ENCODE measurements at places on chromosomes 16 and 17.
A peak's percentile ranks its signal among the peaks of the same experiment; 100 is the strongest.

GRCh38 chr17:77768248-77768852 is 190.2 kb upstream of the TNRC6C start:
- no peak for DNase-seq

DNA sequence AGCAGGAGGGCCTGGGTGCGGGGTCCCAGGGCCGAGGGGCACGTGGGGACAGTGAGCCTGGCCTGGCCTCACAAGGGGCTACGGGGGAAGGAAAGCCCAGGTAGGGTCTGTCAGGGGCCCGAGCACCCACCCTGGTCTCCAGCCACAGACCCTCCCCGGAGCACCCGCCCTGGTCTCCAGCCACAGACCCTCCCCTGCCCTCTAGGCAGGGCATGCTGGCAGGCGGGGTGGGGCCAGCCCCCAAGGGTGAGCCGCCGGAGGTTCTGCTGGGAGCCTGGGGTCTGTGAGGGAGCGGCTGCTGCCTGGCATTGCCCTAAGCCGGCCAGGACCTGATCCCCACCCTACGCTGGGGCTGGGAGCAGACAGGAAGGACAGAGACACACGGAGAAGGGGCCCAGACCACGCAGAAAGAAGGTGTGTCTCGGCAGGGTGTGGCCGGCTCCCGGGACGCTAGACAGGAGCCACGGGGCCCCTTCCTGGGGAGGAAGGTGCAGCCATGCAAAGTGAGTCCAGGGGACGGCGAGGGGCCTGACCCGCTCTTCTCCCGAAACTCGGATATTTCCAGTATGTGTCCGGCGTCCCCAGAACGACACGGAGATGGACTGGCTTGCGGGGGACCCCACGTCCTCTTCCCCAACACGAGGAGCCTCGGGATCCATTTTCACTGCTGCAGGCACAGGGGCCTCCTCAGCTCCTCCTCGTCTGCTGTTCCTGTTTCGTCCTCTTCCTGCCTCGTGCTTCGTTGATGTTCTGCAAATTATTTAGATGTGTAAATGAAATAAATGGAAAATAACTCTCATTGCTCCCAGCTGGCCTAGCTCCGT is 15.5 kb downstream of the UTS2R start:
- DNase-seq = no peak

DNA sequence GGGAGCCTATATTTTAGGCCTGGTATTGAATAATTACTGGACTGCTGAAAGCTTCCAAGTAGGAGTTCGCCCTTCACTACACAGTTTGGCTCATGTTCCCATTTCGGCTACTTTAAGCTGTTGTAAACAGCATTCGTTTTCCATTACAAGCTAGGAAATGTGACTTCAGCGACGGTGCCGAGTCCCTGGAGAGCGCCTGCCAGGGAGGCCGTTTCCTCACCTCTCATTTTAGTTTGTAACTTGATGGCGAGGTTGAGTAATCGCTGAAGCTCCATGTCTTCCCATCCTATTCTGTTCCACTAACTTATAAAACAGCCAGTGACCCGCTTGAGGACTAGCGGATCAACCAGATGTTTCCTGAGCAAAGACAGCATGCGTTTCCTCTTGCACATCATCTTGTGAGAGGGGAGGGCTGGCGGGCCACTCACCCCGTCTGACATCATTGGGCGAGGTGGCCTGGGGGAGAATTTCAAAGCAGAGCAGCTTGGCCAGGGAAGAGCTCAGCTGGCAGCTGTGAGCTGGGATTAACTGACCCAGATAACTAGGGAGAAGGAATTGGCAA is 32.9 kb downstream of the PCTP start:
- DNase-seq = no peak

GRCh38 chr17:39799395-39799794 is 61.7 kb downstream of the GRB7 start:
- DNase-seq = no peak

DNA sequence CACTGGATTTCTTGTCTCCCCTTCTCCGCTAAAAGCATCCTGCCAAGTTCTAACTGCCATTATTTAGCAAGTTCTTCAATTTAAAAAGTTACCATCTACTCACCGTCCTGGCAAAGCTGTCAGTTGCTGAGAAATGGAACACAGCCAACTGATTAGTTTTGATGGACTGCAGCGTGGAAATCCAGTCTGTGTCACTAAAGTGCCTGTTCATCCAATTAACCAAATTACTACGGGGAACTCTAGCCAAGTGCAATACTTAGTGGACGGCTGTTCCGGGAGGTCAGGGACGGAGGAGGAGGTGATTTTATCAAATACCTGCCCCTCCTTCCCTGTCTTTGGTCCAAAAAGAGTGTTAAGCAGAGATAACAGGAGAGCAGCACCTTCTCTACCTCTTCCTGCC is 260.7 kb downstream of the MAF start:
- no peak for DNase-seq

GRCh38 chr17:8489841-8490240 is 54.2 kb downstream of the NDEL1 start:
- DNase-seq = peak; percentile 7

DNA sequence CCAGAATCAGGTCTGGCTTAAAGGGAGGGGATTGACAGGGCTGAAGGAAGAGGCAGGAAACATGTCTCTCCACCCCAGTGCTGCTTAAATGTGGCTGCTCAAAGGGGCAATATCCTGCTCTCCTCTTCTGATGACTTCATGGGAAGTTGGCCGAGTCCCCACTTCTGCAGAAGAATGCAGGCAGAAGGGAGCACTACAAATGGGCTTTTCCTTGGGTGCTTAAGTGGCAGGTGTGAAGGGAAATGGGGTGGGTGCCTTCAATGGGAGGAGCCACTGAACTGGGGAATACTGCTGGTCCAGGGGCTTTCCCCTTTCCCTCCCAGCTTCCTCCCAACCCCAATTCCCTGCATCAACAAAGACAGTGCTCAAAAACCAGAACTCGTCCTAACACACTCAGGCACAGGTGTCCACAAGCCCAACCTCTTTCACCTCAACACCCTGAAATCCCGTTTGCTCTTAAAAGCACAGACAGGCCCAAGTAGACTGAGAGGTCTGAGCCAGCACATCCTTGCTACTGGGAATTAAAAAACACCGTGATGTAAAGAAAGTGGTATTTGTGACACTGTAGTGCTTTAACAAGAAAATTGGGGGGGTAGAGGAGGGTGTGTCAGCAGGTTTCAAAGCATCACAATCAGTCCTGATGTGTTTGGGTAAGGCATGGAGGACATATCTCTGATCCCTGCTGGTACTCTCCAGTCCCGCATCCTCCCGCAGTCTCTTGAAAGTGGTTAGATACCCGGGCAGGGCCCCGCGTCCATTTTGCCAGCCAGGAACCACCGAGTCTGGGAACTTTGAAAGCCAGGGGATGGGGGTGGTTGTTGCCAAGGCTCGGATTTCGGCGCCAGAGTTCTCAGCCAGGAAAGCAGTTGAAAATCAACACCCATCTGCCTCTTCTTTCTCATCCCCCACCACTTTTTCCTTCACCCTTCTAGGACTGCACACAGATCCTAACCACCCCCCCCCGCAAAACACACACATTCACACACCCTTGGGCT is 1.6 kb downstream of the CA10 start:
- no peak for DNase-seq

DNA sequence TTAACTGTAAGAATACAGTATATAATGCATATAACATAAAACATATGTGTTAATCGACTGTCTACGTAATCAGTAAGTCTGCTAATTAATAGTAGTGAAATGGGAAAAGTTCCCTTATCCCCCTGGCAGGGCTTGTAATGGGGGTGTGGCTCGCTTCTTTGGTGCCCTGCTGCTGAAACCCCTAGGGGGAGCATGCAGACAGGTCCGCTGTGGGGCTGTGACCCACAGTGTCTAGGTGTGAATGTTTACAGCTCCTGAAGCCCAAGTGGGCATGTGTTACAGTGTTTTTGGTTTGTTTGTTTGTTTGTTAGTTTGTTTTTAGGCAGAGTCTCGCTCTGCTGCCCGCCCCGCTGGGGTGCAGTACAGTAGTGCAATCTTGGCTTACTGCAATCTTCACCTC is 495.7 kb downstream of the SHISA9 start:
- DNase-seq = no peak

GRCh38 chr16:28974007-28974436 is 556 bp upstream of the SPNS1 start:
- peak; percentile 44 for DNase-seq

GRCh38 chr17:21676281-21677111 is 15.8 kb upstream of the KCNJ18 start:
- DNase-seq = no peak

GRCh38 chr16:85484347-85485300 is 128.5 kb upstream of the GSE1 start:
- no peak for DNase-seq

DNA sequence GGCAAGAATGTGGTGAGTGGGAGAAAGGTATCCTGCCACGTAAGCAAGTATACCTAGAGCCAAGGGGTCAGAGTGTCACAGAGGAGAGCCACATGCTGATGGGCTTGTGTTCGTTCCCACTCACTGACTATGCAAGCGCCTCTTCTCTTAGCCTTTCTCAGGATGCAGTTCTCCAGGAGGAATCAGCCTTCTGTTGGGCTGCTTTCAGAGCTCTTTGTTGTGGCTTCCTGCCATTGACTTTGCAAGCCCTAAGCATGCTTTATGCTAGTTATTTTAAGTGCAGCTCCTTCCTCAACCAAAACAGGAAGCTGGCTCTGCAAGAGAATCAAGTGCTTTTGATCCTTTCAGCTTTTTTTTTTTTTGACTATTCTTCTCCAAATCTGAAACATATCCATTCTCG is 66.6 kb downstream of the SIAH1 start:
- no peak for DNase-seq

GRCh38 chr17:10513299-10514067 is 4.9 kb downstream of the MYH1 start:
- no peak for DNase-seq

DNA sequence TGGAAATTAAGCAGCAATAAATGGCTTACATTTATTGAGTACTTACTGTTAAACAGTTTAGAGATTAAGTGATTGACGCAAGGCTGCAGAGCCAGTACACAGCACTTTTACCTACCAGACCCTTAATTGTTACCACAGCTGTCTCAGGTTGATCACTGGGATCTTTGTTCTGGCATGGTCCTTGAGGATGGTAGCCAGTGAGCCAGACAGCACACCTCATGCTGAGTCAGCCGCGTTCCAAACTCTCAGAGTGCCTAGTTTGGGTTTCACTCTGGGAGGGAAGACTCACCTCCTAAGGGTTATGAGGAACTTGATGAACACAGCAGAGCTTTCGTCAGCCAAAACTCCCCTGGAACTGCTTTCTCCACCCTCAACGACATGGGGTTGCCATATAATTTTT is 20.4 kb downstream of the CDH3 start:
- no peak for DNase-seq

DNA sequence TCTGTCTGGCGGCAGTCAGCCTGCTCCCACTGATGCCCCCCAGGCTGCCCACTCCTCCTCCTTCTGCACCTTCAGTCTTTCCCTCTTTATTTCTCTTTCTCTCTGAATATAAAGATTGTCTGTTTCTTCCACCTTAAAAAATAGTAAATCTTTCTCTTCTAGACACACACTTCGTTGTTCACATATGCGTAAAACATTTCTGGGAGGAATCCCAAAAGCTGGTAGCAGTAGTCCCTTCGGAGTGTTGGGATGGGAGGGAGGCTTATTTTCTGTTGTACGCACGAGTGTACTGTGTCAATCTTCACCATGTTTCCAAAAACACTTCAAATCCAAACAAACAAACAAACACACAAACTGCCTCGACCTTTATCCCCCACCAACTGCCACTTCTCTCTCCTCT is 9.9 kb downstream of the OSBPL7 start:
- DNase-seq = no peak

- no peak for DNase-seq
Measured at GRCh38 chr17:65564793-65565192, 3.3 kb upstream of the AXIN2 start.

DNA sequence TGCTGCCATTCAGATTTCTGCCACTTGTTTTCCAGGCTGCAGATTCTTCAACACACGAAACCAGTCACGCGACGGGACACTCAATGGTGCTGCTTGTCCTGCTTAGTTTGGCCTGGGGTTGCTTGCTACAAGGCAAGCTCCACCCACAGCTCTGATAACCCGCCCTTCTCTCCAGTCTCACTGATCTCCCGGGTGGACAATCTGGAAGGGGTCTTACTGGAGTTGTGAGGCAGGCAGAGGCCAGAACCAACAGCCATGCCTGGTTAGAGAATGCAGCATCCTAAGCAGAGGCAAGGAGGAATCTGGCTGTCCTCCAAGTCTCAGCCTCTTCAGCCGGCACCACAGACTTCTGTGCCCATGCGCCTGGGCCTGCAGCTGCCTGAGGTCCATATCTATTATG is 119.1 kb downstream of the KCNJ12 start:
- DNase-seq = no peak
